CD8-positive, alpha-beta memory T cell (primary cell): ENCODE measurements at places on chromosomes 12 and 14.
A peak's percentile ranks its signal among the peaks of the same experiment; 100 is the strongest.

DNA sequence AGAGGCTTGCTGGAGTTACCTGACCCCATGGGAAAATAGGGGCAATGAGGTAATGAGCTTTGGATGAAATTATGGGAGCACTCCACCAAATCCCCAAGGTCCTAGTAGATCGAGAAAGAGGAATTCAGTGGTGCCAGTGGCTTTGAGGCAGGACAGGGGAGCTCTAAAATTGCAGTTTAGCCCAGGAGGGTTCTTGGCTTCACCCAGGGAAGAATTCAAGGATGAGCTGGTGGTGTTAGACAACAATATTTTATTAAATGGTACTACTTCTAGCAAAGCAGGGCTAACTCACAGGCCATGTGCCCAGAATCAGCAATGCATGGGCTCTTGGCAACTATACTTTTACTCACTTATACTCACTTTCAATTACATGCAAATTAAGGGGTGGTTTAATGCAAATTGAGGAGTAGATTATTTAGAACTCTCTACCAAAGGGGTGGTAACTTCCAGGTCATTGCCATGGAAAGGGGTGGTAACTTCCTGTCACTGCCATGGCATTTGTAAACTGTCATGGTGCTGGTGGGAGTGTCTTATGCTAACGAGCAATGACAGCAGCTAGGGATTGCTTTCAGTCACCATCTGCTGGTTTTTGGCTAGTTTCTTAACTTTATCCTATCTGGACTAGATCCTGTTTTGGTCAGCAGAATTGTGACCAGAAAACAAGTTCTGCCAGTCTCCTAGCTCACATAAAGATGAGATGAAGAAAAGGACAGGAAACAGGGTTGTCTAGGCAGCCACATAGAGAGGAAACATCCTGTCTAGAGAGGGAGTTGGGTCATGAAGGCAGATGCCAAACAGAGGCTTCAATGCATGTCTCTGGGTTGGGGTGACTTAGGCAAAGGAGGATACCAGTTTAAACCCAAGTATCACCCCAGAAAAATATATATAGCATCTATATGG is 64.7 kb downstream of the ZNF641 start:
- peak; percentile 14 for DNase-seq

DNA sequence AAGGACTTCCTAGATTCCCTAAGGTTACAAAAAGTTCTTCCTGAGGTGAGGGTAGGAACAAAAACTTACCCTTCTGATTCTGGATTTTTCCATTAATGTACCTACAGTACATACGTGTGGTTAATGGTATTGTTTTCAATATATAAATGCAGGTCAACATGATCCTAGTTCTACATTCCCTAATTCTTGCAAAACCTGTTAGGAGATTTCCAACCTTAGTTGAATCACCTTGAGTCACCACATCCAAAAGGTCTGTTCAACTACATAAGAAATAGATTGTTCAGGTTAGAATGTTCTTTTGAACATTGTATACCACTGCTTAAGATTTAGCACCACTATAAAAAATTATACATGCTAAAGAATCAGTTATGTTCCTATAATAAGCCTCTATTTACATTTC is 118.9 kb downstream of the GARIN6 start:
- DNase-seq = no peak

DNA sequence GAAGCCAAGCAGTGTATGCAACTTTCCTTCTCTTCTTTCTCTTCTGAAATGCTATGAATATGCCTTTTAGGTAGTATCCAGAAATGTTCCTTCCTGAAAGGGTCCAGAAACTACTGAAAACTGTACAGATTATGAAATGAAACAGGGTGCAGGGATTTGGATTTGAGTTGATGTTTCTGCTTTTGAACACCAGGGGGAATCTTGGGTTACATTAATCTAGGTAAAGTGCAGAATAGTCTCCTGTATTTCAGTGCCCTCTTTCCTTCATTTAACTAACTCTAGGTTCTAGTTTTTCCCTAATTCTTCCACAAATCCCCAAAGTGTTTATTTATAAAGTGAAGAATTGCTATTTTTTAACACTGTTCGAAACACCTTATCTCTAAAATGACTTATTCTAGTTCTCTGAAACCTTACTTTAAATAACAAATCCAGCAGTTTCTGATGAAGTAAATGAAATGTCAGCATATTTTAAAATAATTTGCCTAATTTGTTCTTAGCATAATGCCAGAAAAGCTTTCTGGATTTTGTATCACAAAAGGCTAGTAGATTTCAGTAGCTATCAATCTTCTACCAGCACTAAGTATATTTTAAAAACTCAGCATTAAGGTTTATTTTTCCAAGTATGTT is 111.9 kb downstream of the LRRK2 start:
- DNase-seq = no peak

- no peak for DNase-seq
These were observed 4.3 kb downstream of the BICD1 start for GRCh38 chr12:32110942-32111341.

- DNase-seq = peak; percentile 23
These were observed at the start of gene TTC9 for GRCh38 chr14:70641548-70642302. TSS of gene TTC9 (plus strand) at chr14:70641916. CDS start at chr14:70642130, 214 bp downstream.

- no peak for DNase-seq
These were observed 170.6 kb downstream of the MED13L start for GRCh38 chr12:116106870-116107269.

GRCh38 chr14:102282751-102283465 is 22.1 kb downstream of the MOK start:
- DNase-seq = no peak

GRCh38 chr14:100187247-100187833 is 27.9 kb upstream of the DEGS2 start:
- DNase-seq = no peak

- DNase-seq = no peak
These were observed 98.9 kb downstream of the PRKCH start for GRCh38 chr14:61420326-61420725.

DNA sequence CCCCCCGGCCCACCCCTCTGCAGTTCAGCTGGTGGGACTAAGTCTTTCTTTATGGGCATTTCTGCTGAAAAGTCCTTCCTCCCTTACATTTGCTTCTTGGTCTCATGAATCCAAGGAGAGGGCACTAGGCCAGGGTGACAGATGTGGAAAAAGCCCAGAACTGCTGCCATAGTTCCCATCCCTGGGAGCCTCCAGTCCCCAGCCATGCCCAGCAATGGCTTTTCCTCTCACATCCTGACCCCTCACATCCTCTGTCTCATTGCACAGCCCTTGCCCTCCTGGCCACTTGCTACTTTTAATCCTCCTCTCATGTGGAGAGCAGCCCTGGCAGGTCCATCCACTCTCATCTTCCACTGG is 122.5 kb downstream of the ZFP36L1 start:
- no peak for DNase-seq

DNA sequence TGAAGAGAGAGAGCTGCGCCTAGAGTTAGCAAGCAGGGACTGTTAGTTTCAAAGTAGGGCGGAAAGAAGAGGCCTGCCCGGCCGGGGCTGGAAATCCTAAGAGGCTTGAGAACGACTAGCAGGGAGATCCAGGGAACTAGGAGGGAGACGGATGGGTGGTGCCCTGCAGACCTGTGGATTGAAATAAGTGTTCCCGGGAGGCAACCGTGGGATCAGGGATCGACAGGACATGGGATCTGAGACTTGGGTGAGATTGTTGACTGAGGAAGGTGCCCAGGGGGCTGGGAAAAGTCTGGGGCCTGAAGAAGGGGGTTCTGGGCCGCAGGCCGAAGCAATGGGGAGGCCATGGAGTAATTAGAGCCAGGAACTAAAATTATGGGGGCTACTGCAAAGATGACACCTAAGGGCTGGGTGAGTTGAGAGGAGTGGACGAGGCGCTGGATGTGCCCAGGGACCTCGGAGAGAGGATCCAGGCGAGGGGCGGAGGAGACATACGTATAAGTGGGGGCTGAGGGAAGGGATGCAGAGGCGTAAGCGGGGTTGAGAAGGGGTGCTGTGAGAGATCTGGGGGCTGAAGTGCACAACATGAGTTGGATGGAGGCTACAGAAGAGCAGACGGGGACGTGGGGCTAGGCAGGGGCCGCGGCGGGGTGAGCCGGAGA is 635 bp downstream of the LTA4H start:
- DNase-seq = no peak

DNA sequence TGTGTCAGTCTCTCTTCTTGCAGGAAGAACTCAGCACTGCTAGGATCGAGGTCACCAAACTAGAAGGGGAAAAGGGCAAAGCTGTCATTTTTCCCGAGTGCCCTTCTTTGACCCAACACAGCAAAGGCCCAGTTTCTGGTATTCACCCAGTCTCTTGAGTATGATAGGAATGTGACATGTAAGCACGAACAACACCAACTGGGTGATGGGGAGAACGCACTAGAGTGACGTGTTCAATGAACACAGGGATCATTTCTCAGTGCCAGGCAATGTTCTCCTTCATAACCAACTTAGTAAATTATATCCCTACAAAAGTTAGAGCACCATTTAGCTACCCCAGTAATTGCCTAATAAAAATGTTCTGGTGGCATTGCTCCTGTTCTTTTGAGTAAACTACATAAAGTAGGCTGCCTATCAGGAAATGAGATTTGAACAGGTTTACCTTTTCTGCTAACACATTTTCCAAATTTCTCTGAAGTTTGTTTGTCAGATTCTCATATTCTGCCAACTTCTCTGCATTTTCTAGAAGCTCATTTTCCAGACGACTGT is 64.5 kb downstream of the NIN start:
- no peak for DNase-seq

DNA sequence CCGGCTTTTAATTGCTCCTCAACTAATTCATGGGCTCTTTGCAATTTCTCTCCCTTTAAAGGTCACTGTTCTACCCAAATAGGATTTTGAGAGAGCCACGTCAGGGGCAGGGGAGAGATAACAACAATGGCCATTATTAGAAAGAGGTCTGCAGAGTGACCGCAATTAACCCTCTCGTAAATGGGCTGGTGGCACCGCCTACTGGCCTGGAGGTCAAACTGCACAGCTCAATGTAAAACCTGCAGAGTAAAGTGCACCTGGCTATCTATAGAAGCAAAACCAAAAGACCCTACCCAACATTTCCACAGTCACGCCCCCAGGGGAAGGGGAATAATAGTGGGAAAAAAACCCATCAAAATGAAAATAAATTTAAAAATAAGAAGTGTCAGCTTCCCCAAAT is 21.6 kb upstream of the CLEC4E start:
- no peak for DNase-seq

DNA sequence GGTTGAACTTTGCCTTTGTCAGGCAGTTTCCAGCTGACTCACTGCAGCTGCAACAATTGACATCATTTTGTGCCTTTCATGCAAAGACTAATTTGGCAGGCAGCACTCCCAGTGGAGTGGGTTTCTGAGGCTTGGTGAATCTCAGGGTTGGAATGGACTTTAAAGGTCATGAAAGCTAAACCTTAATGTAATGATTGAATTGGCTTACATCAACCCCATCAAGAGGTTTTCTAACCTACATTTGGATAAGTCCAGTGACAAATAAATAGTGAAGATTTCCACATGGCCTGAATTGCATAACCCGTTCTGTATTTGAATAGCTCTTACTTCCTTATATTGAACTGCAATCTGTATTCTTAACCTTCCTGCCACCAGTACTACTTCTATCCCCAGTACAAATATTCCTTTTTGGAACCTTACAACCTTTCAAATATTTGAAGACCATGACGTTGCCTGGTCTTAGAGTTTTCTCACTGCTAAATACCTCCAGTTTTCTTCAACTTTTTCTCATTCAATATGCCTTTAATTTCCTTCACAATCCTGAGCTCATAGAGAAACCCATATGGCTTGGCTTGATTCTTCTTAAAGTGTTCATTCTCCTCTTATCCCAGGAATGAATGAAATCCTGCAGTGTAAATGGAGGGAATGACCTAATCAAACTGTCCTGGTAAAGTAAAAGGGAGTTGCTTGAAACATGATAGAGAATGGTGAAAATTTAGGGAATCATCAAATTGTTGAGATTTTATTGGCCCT is 168.1 kb upstream of the NOVA1 start:
- no peak for DNase-seq

DNA sequence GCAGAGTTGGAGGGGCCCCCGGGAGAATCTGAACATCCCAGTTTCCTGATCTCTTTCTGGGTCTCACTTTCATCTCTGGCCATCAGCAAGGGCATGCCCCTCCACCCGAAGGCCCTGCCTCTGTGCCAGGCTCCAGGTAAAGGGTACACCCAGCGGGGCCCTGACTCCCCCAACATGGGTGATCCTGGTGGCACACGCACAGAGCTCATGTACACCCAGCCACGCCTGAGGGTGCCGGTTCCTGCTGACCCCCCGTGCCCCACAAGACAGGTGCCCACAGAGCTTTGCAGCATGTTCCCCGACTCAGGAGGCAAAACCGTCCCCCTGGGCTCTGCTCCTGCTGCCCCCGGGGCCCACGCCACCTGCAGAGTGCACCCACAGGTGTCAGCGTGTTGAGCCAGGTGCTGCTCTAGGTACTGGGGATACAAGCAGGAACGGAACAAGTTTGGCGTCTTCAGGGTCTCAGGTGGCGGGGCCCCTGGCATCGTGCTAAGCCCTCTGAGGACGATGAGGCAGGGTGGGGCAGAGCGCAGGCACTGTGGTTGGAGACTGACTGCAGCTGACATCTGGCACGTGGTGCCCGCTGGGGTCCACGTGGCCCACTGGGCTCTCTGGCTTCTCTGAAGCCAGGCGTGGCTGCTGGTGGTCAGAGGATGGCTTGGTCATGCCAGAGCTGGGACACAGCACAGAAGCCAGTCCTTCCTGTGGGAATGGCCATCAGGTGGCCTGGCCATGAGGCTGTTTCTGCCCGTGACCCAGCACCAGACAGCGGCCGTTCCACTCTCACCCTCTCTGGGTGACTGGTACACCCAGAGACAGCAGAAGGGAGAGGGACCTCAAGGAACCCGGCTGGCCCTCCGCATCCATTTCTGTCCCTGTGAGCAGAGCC is 13.8 kb downstream of the BAG5 start:
- DNase-seq = no peak

DNA sequence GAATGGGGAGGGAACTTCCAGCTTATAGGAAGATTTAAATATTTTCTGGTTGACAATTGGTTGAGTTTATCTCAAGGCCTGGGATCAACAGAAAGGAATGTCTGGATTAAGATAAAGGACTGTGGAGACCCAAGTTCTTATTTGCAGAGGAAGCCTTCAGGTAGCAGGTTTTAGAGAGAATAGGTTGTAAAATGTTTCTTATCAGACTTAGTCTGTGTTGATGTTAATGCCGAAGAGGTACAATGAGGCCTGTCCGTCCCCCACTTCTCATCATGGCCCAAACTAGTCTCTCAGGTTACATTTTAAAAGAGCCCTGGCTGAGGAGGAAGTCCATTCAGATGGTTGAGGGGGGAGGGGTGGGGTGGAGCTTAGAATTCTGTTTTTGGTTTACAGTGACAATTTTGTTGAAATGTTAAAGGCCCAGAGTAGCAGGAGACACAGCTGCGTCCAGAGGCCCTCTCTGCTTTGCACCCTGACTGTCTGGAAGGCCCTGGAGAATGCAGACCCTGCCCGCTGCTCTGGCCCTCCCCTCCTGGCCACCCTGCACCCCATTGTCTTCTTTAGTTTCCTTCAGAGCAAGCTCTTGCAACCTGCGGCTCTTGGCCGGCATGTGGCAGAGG is 672.5 kb upstream of the TMEM132C start:
- no peak for DNase-seq
